Activated naive CD8-positive, alpha-beta T cell treated with anti-CD3 and anti-CD28 coated beads, Interleukin-2, amount 10 ng/mL, durations not matched to agents 7 days and 5 days (primary cell): ENCODE measurements at places on chromosomes 4 and X.

- no peak for DNase-seq
These were observed 1.9 kb upstream of the EIF1AX start for GRCh38 chrX:20143561-20143960.

DNA sequence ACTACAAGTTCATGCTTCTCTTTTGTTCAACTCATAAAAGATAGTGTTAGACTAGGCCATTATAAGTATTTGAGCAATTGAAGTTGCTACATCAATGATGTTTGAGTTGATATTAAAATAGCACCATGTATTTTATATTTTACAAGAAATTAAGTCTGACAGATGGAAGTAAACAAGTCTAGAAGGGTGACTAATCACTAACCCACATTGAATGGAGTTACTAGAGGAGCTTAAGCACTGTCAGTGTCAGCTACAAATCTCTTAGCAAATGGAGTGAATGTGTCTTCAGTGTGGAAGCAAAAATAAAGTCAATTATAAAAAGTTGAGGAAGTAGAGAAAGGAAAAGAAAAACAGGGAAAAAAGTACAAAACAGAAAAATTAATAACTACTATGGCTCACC is 592.5 kb downstream of the PCDH18 start:
- DNase-seq, result no peak

GRCh38 chrX:17464194-17464593 is 89.2 kb downstream of the NHS start:
- DNase-seq, result no peak

GRCh38 chr4:42445038-42445437 is 47.8 kb downstream of the SHISA3 start:
- no peak for DNase-seq

DNA sequence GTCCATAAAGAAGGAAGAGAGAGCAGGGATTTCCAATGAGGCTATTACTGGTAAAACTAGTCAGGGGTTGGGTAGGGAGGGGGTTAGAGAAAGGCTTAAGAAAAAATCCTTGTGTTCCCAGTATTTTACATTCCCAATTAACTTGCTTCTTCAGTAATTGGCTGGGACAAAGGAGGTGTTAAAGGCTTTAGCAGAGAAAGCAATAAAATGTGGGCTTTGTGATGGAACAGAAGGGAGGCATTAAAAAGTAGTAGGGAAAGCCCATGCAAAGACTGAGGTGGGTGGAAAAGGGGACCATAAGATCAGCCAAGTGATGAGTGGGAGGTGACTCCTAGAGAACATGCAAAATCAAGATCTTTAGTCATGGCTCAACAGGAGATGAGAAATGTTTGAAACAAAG is 1467.2 kb downstream of the RPA4 start:
- DNase-seq, result no peak

DNA sequence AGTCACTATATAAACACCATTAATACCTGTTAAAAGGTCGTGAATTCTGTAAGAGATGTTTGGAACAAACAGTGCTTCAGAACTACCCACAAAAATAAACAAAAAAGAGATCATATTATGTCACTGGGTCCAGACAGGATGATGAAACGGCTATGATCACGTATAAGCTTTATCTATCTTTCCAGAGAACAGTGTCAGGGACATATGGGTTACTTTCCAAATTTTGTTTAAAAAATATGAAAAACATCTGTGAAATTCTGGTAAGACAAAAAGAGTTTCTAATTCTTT is 90.0 kb downstream of the SORBS2 start:
- DNase-seq, result no peak

DNA sequence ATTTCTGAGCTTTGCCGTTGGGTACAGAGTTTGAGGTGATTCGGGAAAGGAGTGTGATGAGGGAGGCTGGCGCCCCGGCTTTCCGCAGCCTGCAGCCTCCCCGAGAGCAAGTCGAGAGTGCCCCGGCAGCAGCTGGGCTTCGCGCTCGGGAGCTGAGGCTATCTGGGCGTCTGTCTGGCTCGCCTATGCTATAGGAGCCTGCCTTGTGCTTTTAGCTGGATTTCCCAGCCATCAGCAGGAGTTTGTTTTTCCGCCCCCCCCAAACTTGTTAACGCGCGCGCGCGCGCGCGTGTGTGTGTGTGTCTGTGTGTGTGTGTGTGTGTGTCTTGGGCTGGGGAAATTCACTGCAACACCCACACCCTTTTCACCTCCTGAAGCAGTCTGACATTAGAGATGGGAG is 765 bp upstream of the DGKK start:
- DNase-seq, result no peak

DNA sequence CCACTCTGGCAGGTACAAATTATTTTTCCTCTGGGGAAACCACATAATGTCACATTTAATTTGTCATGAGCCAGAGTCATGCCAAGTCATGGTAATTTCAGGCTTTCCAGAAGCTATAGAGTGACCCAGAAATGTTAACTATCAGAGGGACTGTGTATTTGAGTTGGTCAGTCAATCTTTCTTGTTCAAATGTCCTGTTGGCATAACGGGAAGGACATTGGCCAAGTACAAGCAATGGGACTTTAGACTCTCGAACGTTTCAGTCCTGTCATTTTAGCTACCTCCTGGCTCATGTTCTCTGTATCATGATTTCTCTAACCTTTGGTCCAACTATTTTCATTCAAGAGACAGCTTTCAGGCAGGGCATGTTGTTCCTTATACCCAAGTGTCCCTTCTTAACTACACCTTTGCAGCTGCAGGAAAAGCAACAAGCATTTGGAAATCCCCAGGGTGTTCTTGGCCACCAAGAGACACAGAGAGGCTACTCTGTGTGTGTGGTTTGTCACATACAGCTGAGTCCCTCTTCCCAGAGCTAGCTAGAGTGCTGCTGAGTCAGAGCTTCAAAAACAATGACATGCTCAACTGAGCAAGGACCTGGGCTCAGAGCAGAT is 142.6 kb downstream of the EGF start:
- DNase-seq, result no peak

DNA sequence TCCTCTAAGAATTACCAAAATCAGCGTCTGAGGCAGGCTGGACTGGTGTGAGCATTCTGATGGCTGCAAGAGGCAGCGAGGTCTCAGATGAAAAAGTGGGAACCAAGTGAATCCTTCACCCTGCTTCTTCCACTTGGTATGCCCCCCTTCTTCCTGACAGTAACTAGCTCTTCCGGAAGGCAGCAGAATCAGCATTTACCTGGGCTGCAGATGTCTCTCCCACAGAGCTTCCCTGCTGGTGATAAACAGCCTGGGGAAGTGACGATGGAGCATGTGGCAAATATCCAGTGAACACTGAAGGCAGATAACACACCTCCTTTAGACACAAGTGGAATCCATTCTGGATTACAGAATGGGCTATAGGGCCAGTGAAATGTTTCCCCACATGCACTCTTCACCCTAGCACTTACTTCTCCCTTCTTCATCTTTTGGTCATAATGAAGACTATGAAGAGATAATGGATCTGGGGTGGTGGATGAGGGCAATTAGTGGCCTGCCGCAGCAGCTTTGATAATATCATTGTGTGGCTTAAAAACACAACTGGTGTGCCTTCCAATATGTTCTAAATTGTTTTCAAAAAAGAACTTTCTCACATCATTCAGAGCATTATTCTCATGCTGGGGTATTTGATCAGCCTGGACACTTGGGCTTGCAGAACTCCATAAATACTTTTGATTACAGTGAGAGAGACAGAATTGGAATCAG is 60.8 kb upstream of the TBC1D9 start:
- no peak for DNase-seq

DNA sequence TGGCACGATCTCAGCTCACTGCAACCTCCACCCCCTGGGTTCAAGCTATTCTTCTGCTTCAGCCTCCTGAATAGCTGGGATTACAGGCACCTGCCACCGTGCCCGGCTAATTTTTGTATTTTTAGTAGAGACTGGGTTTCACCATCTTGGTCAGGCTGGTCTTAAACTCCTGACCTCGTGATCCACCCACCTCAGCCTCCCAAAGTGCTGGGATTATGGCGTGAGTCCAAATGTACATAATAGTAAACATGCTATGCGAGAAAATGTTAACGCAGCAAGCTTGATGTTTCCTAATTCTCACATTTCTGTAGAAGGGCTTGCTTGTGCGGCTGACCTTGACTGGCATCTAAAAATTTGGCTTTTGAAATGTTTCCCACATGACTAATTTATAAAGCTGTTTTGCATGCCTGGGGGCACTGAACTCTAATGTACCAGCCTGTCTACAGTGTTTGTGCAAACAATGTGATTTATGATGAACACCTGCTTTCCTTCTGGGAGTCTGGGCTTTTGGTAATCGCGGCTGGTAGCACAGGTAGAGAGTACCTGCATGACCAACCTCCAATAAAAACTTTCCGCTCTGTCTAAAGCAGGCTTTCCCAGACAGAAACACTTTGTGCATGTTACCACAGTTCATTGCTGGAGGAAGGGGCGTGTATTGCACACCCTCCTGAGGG is 216.8 kb downstream of the IL15 start:
- no peak for DNase-seq

GRCh38 chr4:66736606-66737005 is 808.7 kb downstream of the CENPC start:
- no peak for DNase-seq
